Activated CD4-positive, alpha-beta T cell treated with anti-CD3 and anti-CD28 coated beads, Interleukin-2, amount 50 U/mL, for 48 hours (primary cell): ENCODE measurements at places on chromosomes 2 and 18.

DNA sequence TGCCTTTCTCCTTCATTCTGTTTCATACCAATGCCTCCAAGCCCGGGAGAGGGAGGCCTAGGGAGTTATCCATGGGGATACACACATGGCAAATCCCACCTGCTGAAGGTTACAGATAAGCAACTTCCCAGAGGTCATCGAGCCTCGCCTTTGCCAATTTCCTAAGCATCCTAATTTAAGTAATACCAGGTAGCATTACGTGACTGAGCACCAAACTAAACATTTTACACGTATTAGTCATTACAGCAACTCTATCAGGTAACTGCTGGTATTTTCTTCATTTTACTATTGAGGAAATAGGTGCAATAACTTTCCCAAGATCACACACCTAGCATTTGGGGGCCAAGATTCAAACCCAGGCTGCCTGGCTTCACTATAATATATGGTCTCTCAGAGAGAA is 30.1 kb upstream of the BZW1 start:
- no peak for DNase-seq

DNA sequence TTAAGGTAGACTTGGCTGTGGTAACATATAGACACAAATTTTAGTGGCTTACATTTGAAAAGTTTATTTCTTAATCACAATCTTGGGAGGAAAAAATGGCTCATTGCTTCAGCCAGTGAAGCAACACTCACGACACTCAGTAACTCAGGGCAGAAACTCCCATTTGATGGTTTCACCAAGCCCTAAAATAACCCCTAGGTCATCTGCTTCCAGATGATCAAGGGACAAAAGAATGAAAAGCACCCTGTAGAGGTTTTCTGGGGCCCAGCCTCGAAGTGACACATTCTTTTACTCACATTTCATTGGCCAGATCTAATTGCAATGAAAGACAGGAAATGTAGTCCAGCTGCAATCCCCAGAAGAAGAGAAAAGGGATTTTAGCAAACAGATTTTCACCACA is 275.9 kb downstream of the TMX3 start:
- DNase-seq: no peak

DNA sequence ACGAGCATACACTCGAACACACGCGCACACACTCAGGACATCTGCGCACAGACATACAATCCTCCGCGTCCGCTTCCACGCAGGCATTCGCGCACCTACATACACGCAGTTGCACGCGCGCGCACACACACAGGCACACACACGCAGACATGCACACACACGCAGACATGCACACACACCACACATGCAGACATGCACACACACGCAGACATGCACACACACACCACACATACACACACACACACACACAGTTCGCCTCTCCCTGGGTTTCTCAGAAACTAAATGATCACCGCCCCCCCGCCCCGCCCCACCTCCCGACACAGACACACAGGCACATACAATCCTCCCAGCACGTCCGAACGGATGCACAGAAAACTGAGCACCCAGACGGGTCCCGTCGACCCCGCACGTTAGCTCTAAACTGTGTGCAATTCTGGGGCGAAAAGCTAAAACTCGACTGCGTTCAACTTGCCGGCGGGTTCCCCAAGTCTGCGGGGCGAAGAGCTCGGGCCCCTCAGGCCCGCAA is 1.0 kb downstream of the EPHA4 start:
- no peak for DNase-seq

- no peak for DNase-seq
Measured at GRCh38 chr2:226478109-226478809, 321.4 kb downstream of the IRS1 start.
